ENCODE measurements at places on chromosomes 16 and 17.
A peak's percentile ranks its signal among the peaks of the same experiment; 100 is the strongest.

- peak; percentile 88 for DNase-seq
These were observed 81.0 kb downstream of the RPTOR start for GRCh38 chr17:80625627-80626026.

DNA sequence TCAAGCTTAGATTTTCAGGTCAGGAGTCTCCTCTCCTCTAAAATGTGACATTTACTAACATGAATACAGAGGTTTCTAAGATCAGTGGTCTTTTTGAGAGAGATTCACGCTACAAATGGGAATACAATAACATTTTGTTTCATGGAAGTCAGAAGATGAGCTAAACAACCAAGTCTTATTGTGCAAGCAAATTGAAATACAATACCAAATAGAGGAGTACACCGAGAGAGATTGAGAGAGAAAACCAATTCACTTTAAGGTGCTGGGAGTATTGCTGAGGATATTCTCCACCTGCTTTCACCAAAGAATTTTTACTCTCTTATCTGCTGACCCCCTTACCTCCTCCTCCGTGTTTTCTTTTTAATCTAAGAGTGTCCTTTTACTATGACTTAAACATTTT, 11.5 kb downstream of the VEZF1 start:
- DNase-seq: no peak

DNA sequence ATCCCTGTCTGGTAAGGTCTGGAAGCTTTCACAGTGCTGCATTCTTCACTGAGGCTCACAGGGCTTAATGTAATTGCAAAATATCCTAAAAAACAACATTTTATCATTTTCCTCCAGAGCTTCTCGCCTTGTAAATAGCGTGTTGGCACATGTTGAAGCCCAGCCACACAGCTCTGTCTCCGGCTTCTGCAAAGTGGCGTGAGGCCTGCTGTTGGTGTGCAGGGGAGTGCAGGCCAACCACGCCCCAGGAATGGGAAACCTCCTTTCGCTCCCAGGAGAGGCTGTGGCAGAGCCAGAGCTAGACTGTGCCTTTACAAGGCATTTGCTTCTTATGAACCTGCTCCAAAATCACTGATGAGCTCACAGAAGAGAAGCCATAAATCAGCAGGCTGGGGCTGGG, 248.2 kb upstream of the MAF start:
- no peak for DNase-seq

DNA sequence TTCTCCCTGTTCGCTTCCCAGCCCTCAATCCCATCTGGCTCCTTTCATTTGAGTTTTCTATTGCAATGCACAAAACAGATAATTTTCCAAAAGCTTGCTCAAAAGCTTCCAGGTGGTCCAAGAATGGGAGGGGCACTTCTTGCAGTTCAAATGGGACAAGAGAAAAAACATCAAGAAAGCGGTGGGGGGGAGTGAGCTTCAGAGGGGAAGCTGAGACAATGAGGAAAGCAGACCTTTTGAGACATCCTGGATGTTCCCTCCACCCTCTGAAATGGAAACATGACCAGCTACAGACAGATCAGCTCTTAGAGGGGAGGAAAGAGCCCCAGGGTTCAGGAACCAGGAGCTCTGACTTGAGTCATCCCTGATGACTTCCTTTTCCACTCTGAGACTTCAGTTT, 368.2 kb downstream of the SLC39A11 start:
- no peak for DNase-seq

DNA sequence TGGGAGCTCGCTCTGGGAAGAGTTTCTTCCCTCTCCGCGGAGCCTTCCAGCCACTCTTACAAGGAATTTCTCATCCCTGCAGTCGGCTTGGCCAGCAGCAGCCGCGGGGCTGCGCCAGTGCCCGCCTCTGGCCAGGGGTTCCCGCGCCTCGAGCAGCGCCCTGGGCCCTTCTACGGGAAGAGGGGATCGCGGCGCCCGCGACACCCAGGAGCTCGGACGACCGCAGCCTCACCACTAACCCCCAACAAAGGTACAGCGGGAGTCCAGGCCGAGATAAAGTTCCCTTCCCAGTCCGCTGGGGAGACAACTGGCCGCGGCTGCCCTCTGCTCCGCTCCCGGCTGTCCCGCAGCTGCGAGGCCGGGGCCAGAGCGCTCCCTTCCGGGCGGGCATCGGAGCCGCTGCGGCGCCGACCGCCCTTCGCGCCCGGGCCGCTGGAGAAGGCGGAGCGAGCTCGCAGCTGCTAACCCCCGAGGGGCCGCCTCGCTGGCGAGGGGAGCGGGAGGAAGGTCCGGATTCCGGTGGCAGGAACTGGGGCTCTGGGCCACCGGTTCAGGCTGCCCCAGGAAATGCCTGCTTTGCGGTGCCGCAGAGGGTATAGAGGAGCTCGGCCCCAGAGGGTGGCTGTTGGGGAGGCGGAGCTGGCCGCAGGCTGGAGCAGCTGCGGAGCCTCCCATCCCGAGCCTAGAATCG, 3.6 kb upstream of the HS3ST3B1 start:
- DNase-seq: no peak

DNA sequence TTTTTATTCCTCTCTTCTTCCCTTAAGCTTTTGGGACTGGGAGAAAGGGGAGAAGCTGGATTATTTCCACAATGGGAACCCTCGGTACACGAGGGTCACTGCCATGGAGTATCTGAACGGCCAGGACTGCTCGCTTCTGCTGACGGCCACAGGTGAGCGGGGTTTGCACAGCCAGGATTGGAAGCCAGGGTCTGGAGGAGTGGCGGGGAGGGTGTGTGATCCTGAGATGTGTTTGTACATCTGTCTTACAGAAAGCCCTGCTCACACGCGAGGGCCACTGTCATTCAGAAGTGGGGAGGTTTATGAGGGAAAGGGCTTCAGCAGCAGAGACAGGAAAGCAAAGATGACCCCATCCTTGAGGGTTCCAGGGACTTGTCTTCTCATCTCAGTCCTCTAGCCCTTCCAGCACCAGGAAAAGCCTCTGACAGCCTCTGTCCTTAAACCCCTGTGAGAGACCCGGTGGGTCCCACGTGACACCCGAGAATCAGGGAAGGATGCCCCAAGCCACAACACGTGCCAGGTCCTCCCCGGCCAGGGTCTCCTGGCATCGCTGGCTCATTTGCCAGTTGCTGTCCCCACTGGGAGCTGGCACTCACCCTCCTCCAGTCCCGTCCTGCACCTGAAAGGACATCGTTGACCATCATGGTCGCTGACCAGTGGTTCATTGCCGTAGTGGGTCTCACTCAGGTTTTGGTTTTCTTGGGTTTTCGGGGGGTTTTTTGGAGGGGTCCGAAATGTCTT, 44.3 kb upstream of the CHMP6 start:
- no peak for DNase-seq
